ENCODE measurements at places on chromosomes 7 and 10.

DNA sequence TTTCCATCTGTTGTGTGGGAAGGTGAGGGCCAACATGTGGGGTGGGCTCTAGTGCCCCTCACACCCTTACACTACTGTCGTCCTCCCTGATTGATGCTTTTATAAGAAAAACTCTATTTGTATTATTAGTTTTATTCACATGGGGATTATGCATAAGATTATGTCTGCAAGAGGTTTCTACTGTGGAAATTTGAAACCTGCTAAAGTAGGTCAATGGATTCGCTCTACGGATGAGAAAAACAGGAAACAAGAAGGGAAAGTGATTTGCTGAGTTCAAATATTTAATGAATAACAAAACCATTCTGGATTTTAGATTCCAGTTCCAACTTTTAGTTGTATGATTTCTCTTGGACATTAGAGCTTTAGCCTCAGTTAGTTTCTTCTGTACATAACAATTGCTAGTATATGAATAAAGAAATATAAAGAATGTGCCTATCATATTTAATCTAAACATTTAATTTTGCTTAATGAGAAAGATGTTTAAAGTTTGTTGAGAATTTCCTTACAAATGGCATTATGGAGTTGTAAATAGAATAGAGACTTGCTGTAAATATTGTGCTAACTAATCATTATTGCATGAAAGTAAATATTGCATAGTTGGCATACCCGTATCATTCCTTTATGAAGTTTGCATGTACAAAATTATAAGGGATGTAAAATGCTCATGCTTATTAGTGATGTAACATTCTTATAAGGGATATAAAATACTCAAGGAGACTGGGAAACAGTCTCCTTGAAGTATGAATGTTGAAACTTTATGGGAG, 193.8 kb downstream of the THSD7A start:
- no peak for DNase-seq

- no peak for DNase-seq
These were observed 41.3 kb downstream of the AVL9 start for GRCh38 chr7:32536585-32536984.

- no peak for DNase-seq
These were observed 1270.2 kb upstream of the SORCS1 start for GRCh38 chr10:108434559-108435252.

DNA sequence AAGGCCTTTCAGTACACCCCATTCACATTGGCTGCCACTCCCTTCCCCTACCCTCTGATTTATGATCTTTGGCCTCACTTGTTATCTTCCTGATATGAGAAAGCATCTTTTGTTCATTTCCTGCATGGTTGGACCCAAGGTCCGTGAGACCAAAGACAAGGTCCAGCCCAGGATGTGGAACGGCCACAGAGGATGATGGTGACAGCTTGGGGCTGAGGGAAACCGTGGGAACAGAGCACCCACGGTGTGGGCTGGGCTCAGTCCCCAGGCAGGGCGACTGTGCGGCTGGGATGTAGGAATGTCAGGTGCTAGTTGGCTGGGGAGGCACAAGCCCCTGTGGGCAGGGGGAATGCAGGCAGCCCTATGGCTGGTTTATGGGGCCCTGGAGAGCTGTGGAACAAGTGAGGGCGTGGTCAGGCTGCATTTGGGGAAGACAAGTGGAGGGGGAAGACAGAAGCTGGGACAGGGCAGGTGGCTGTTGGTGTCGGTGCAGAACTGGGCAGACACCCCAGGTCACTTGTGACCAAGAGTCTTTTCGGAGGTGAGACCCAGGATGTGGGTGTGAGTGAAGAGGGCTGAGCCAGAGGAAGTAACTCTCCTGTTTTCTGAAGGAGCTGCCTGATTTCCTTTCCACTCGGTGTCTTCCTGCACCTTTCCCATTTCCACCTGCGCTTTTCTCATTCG, 51.7 kb upstream of the IGFBP3 start:
- no peak for DNase-seq

- DNase-seq = no peak
These were observed 473 bp downstream of the ADCK2 start for GRCh38 chr7:140673063-140673773.

GRCh38 chr10:133059093-133059470, 28.6 kb upstream of the ADGRA1 start:
- no peak for DNase-seq

DNA sequence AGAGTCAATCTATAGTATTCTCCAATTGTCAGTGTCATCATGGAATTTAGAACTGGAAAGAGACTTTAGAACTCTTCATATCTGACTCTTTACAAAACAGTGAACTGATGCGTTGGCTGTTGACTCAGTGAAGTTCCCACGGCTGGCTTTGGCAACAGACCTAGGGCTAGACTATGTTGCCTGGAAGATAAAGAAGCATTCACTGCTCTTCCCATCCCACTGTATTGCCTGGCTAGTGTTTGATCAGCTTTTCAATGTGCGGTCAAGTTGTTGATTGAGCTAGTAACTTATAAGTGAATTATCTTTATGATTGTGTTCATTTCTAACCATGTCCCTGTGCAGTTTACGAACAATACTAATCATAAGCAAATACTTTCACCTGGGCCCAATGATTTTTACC, 365.7 kb upstream of the LRGUK start:
- no peak for DNase-seq

GRCh38 chr10:61452655-61453641, at the start of gene TMEM26:
Gene TMEM26 (minus strand): TSS chr10:61453381. CDS start chr10:61453081, 300 bp downstream.
- no peak for DNase-seq
